ENCODE measurements at places on chromosomes 13 and 19.

DNA sequence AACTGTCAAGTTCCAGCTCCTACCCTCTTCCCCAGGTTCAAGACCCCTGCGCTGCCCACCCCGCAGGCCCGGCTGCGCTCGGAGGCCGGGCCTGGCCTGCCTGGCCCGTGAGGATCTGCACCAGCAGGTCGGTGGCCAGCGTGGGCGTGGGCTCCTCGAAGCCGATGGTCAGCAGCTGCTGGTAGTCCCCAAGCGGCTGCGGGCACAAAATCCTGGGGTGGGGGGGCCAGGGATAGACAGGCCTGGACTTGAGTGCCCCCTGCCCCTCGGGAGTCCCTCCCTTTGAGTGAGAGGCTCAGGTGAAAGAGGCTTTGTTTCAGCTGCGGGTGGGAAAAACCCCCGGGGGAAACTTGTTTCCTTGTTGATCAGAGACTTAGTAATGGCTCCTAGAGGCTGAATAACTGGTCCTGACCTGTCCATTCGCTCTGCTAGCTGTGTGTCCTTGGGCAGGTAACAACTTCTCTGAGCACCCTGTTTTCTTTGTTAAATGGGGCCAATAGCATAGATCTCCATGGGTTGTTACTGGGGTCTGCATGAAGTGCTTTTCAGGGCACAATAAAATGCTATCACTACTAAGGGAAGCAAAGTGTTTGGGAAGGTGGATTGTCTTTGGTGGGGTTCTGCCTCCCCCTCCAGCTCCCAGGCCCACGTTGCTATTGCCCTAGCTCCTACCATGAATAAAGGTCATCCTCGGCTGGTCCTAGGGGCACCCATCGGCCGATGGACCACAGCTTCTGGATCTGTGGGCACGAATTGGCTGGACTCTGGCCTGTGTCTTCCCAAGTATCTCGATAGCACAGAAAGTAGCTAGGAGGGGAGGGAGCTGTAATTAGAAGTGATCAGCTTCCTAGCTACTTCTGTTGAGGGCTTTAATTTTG, 3.5 kb downstream of the C19orf67 start:
- no peak for DNase-seq

- no peak for DNase-seq
Measured at GRCh38 chr19:35521124-35521743, 6.9 kb downstream of the SBSN start.

DNA sequence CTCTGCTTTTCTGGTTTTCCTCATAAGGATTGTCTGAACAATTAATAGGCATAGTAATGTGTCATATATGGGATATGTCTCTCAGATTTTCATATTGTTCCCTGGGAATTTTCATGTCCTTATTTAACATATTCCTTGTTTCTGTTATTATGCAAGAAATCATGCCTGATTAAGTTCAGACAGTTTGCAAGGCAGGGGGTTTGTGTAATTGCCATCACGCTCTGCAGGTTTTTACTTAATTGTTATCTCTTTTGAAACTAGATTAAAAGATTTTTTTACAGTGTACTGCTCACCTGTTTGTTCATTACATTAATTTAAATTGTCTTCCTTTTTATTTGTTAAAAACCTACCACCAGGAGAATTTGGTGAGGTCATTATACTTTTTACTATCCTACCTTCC, 1253.2 kb upstream of the PRR20A start:
- no peak for DNase-seq

DNA sequence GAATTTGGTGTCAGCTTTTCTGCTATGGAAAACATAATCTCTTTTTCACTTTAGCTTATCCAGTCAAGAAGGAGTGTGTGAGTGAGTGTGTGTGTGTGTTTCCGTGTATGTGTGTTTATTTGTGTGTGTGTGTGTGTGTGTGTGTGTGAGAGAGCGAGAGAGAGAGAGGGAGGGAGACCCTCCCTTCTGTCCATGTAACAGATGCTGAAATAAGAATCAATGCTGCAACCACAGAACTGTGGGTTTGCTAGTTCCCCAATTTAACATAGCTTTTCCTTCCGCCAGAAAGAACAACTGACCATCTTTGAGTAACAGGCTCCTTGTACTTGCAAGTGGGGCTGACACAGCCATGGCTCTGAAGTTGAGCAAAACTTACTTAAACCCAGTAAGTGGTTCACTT, 5.2 kb downstream of the LCP1 start:
- no peak for DNase-seq

DNA sequence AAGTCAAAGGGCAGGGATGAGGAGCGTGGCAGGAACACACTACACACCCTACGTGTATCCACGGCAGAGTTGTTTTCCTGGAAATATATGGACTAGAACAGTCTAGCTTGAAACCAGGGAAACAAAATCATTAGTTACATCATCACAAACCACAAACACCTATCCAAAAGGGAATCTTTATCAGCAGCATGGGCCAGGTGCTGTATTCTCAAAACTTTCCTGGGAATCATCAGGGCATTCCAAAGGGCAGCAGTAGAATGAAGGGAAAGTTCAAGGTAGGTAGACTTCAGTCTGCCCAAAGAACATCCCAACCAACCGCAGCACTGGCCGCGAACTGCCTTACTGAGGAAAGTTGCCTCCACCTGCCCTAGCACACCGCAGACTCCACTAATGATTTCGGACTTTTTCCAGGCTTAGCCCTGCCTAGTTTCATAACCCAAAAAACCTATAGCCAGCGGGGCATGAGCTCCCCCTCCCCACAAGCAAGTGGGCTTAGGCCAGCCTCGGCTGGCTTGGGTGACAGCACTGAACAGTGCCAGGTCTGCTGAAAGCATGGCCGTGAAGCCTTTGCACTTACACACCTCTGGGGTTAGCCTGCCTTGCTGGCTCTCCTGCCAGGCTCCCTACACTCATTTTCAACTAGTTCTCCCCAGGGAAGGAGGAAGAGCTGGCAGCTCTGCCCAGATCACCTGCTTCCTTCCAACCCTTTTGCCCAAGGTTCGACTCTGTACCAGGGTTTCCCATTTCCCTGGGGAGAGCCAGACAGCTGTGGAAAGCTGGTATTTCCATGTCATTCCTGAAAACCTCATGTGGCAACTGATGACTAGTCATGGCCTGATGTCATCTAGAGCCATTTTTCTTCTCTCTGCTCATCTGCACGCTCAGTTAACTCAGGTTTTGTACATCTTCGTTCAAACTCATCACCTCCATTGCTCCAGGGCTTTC, 77.3 kb upstream of the UBAC2 start:
- no peak for DNase-seq

GRCh38 chr13:111945086-111945485, 121.9 kb upstream of the SOX1 start:
- DNase-seq = no peak

DNA sequence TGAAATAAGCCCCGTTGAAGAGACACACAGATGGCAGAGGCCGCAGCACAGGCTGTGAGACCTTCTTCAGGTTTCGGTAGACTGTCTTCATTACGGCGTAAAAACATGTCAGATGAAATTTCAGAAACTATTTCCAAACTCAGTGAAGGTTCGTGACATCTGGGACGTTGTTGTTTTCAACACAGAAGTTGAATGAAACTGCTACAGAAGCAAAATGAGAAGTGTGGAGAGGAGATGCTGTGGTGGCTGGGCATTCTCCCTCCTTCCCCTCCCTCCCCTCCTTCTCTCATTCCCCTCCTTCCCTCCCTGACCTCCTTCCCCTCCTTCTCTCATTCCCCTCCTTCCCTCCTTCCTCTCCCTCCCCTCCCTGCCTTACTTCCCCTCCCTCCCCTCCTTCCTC, 113.6 kb downstream of the ATP11A start:
- DNase-seq = no peak

DNA sequence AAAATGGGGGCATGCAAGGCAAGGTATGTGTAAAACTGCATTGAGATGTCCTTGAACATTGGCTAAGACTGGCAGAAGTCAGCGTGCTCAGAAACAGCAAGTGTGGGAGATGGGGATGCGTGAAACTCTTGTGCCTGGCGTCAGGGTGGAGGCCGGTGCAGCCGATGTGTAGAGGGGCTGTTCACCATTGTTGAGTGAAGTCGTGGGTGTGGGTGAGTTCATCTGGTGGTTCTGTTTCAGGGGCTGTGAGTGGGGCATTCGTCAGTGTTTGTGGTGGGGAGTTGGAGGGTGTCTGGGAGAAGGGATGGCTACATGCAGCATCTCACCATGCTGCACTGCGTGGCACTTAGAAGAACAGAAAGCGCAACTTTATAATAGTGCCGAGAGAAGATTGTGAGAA, 11.4 kb upstream of the MIA start:
- DNase-seq = no peak

DNA sequence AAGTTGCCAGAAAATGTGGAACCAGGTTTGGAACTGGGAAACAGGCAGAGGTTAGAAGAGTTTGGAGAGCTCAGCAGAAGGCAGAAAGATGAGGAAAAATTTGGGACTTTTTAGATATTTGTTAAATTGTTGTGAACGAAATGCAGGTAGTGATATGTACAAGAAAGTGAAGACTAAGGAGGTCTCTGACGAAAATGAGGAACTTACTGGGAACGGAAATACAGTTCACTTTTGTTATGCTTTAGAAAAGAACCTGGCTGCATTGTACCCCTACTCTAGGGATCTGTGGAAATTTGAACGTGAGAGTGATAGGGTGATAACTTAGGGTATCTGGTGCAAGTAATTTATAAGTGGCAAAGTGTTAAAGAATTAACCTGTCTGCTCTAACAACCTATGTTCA, 632.4 kb downstream of the SLITRK5 start:
- no peak for DNase-seq

- DNase-seq = peak; percentile 2
Measured at GRCh38 chr13:27289011-27289665, 18.5 kb downstream of the RASL11A start.

GRCh38 chr13:106507560-106508274, 27.7 kb downstream of the EFNB2 start:
- no peak for DNase-seq

DNA sequence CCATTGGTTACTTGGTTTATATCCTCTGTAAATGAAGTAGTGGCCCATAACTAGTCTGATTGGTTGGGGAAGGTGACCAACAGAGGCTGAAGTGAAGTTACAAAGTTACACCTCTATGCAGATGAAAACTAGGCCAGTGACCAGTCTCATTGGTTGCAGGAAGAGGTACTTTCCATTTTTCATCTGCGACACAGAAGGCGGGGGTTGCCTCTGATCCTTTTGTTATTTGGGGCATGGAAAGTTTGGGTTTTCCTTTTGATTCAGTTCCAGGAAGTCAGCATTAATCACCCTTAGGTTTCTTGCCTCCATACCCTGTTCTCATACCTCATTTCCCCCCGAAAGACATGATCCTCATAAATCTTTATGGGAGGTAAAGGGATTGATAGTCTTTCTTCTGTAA, 20.2 kb downstream of the ZNF544 start:
- no peak for DNase-seq

DNA sequence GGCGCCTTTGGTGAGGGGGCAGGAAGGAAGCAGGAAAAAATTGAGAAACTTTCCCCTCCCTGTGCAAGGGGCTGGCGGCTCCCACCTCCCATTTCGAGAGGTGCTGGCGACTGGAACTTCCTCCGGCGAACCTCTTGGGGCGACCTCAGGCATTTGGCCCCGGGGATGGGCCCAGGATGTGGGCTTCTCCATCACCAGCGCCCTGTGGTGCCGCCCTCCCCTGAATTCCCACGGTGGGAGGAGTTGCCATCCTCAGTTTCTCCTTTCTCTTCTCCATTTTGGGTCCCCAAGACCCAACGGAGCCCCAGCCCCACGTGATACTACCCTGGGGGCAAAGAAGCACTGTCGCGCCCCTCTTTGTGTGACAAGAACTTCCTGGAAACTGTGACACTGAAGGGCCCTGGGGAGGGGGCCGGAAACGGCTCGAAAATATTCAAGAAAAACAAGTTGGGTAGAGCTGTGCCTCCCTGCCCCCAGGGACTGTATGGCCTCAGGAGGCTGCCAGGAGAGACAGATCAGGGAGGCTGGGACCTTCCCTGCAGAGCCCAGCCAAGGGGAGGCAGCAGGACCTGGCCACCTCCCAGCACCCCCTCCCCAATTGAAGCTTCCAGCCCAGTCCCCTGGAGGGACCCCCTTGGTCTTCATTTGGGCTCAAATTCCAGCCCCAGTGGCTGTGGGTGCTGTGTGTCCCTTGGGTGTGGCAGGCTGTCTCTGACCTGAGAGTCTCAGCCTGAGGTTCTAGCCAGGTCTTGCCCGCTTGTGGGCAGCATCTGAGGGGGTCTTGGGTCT, 16.2 kb upstream of the AP1M2 start:
- no peak for DNase-seq

DNA sequence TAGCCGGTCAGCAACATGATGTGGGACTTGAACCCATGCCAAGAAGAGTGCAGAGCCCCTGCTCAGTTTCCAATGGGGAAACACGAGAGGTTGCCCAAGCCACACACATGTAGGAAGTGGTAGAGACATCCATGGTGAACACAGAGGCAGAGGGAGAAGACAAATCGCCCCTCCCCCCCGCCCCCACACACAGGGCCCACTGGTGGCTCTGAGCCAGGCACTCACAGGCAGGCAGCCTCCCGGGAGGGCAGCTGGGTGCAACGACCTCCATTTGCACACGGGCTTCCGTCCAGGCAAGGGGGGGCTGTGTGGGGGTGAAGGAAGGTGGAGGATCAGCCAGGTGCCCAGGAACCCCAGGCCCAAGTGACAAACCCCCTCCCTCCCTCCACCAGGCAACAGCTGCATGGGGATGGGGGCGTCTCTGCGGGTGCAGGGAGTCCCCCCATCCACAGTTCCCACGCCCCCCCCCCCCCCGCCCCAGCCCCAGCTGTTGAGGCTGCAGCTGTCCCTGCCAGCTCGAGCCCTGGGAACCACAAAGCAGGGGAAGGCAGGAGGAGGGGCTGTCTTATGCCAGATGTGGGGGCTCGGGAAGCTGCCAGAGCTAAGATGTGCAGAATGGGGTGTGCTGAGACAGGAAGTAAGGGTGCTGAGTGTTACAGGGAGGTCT, 3.4 kb downstream of the NOTCH3 start:
- DNase-seq = no peak

GRCh38 chr19:58395979-58396627, 647 bp downstream of the RNF225 start:
- DNase-seq = no peak

GRCh38 chr13:106077017-106077416, 458.4 kb downstream of the EFNB2 start:
- DNase-seq = no peak

DNA sequence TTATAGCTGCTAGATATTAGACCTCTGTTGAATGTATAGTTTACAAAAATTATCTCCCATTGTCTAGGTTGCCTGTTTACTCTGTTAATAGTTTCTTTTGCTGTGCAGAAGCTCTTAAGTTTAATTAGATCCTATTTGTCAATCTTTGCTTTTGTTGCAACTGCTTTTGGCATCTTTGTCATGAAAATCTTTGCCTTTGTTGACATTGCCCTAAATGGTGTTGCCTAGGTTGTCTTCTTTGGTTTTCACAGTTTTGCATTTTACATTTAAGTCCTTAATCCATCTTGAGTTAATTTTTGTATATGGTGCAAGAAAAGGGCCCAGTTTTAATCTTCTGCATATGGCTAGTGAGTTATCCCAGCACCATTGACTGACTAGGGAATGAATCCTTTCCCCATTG, 331.1 kb downstream of the ITGBL1 start:
- no peak for DNase-seq

DNA sequence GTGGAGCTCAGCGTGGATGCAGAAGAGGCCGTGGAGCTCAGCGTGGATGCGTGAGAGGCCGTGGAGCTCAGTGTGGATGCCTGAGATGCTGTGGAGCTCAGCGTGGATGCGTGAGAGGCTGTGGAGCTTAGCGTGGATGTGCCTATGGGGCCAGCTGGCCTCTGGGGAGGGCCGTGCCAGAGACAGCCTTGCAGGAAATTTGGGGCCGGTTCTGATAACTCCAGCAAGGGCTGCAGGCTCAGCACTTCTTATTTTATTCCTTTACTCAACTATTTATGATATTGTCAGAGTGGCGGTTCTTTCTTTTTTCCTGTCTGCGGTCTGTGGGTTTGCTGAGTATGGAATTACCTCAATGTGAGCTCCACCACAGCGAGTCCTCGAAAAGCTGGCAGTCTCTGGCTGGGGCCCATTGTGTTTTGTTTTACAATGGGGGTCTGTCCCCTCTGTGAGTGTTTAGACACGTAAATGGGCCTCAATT, 17.8 kb upstream of the TMEM255B start:
- no peak for DNase-seq

Data from NCI-H2171 (cell line).